Inflammatory macrophage (primary cell): ENCODE measurements at places on chromosomes 5 and 9.

DNA sequence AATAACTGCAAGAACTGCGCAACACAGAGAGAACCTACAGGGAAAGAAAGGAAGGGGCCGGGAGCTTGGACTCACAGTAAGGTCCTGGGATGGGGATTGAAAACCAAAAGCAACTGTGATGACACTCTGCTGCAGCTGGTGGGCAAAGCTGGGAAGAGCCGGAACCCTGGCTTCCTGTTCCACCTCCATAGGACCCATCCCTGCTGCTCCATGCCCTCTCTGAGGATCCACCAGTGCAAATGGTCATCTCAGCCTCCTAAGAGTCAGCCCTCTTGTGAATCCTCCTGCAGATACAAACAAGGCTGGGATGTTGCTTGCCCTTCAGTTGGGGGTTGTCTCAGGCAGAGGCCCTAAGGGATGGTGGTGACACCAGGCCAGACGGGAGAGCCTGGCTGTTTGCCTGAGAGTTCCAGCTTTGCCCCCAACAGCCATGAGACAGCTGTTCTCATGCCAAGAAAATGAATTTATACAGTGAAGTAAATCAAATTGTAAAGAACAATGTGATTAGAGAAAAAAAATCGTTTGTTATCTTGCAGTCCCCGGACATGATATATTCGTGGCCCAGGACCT, 90.8 kb downstream of the TENT4A start:
- no peak for DNase-seq

GRCh38 chr9:15426019-15426418, 3.3 kb downstream of the SNAPC3 start:
- DNase-seq = no peak

- no peak for DNase-seq
These were observed 131.2 kb upstream of the ANKH start for GRCh38 chr5:15002791-15003190.

DNA sequence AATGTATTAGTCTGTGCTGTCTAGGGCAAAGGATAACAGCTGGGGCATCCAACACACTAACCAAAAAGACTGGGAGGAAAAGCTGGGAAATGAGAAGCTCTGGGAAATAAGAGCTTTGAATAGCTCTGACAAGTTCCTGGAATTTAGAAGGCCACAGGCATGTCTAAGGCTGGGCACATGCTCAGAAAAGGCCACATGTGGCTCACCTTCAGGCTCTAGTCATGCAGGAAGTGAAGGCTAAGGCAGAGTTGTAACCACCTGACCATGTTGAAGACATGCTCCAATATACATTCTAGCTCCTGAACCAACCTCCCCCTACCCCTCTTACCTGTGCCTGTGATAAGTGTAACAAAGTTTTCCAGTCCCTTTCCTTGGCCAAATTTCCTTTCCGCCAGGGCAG, 31.7 kb downstream of the CLTA start:
- DNase-seq = no peak

GRCh38 chr5:55072666-55073065, 29.8 kb upstream of the GZMA start:
- no peak for DNase-seq
